ENCODE measurements at places on chromosomes 16 and 17. TPM values are rescaled to one million over a fixed set of nuclear protein-coding genes. Genes with fewer than 3 reads are reported as not detected.

HSF4 gene
- total RNA-seq, result 12.1 TPM

CDH13 gene
- 141 TPM for total RNA-seq

SCIMP gene
- not detected for total RNA-seq

MAZ gene
- total RNA-seq, result 188 TPM

Data from regular cardiac myocyte (primary cell).